ENCODE measurements at places on chromosomes 16 and 17.

DNA sequence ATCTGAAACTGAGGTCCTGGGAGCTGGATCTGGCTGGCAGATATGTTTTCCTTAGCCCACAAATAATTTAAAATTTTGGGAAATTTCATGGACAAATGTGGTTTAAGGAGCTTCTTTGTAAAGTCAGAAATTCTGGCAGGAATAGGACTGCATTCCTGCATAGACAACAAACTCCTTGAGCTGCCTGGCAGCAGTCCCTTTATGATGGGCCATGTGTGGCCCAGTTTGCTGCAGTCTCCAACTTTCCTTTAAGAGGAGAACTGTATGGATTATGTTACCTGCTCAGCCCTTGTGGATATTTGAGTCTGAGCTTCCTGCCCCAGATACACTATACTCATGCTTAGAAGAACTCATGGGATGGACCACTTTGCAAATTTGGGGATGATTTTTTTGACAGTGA is 48.5 kb upstream of the HS3ST2 start:
- no peak for DNase-seq

- peak; percentile 81 for DNase-seq
Measured at GRCh38 chr16:66984892-66985311, 3.5 kb upstream of the CES4A start.

- no peak for DNase-seq
Measured at GRCh38 chr17:61255647-61256046, 144.0 kb upstream of the TBX2 start.

GRCh38 chr17:16820161-16820877 is 130.3 kb downstream of the CCDC144A start:
- DNase-seq: no peak

- no peak for DNase-seq
Measured at GRCh38 chr17:8412089-8412488, 14.5 kb upstream of the RNF222 start.

GRCh38 chr17:79355165-79355564 is 255.7 kb downstream of the RBFOX3 start:
- DNase-seq: no peak

DNA sequence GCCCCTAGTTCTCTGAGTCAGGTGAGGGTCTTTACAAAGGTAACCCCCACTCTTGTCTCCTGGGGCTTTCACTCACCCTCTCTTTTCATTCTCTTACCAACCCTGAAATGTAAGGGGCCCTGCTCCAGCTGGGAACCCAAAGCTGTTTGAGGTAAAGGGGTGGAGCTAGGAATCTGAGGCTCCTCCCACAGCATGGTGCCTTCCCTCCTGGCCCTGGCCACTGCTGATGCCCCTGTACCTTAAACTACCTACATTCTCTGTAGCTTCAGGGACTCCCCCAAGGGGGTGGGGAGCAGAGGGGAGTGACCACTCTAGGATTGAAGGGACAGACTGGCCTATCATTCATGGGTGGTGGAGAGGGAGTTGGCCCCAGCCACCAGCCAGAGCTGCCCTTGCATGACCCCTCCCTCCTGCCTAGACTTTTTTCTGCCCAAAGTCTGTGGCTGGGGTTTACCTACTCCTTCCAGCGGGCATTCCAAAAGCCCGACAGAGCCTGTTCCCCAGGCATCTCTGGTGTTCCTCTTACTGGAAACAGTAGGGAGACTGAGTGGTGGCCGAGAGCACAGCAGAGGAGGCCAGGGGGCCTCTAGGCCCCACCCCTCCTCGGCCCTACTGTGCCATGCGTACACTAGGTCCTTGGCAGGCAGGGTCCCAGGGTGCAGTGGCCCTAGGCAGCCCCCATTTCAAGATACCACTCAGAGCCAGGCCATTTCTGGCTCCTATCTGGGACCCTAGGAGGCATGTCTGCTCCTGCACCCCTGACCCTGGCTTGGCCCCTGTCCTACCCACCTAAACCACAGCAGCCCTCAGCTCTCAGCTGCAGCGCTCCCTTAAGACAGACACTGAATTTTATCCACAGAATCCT is 9.5 kb downstream of the DOK4 start:
- peak; percentile 26 for DNase-seq

GRCh38 chr17:17347956-17348871 is 45.0 kb downstream of the NT5M start:
- DNase-seq: no peak

- DNase-seq: no peak
Measured at GRCh38 chr17:54736573-54736972, 164.1 kb upstream of the TOM1L1 start.

GRCh38 chr16:88772871-88773811 is 11.9 kb downstream of the PIEZO1 start:
- no peak for DNase-seq
